8988T (cell line): ENCODE measurements at places on chromosomes 7 and 10.

- no peak for DNase-seq
Observed at GRCh38 chr10:7518693-7519092, 107.9 kb upstream of the SFMBT2 start.

DNA sequence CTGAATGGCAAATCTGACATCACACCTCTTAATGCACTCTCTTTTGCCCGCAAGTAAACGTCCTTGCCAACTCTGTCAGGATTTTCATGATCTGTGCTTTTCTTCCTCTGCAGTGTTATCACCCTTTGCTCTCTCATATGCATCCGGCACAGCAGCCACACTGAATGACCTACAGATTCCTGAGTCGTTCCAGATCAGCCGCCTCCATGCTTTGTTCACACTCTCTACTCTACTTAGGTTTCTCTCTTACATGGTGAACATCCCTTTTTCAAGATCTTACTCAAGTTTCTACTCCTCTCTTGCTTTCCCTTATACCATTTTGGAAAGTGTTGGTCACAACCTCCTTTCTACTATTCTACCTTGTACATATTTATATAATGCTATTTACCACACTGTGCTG lies 127.7 kb upstream of the AOAH start:
- no peak for DNase-seq

- DNase-seq = no peak
Observed at GRCh38 chr7:156544919-156545715, 95.5 kb upstream of the RNF32 start.

- no peak for DNase-seq
Observed at GRCh38 chr10:93461109-93461806, 20.9 kb downstream of the MYOF start.

GRCh38 chr7:114647518-114647917 lies 232.9 kb downstream of the FOXP2 start:
- no peak for DNase-seq
